Stimulated activated CD8-positive, alpha-beta memory T cell treated with anti-CD3 and anti-CD28 coated beads, Interleukin-2, amount 100 ng/mL, for 1 hour (primary cell): ENCODE measurements at places on chromosomes 1 and 21.
A peak's percentile ranks its signal among the peaks of the same experiment; 100 is the strongest.

DNA sequence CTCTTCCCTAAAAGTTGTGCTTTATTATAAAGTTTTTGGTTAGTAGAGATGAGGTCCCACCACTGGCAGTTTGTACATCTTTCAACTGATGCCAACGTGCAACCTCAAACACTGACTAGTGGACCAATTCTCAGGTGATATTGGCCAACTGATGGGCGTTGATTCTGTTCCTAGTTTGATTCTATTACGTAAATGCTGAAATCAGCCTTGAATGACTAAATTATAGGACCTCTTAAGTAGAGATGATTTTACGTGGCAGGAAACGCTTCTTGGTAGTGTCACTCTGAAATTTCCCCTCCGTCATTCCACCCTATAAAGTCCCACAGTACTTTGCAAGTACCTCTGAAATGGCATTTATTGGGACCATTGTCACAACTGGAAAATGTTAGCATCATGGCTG is 8.8 kb upstream of the FNDC7 start:
- DNase-seq, result no peak

DNA sequence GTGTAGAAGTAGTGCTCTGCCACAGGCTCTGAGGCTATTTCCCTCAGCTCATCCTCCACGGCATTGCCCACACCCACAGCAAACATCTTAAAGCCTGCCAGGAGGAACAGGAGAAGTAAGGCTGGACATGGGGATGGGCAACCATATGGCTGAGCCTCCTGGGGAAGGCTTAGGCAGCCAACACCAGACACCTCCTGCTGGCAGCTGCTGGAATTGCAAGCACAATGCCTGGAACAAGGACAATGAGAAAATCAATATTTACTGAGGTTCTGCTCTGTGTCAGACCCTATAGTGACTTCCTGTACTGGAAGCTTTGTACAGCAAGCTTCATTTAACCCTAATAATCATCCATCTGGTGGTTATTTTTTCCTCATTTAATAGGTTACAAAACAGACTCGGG is 8.2 kb downstream of the MATN1 start:
- DNase-seq, result no peak

DNA sequence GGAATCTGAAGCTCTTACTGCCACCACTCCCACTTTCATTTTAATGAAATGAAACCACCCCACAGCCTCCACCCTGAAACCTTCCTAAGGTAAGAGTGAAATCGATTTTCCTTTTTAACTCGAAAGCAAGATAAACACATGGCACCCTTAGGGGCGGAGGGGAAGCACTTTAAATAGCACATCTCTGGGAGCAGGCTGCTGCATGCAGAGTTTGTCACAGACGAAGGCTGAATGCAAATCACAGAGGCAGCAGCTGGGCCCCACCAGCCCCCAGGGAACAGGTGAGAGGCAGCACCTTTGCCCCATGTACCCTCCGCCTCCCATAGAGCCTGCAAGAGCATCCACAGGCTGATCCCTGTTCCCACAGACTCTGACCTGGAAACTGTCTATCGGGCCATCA is 60.0 kb upstream of the GRIK3 start:
- no peak for DNase-seq

- DNase-seq, result peak; percentile 79
Observed at GRCh38 chr1:70354332-70355110, at the start of gene ANKRD13C. ANKRD13C (minus strand) TSS chr1:70354722; CDS start chr1:70354408, 314 bp downstream.

- DNase-seq, result no peak
Observed at GRCh38 chr1:154329152-154329521, 3.8 kb downstream of the ATP8B2 start.
